ENCODE measurements at places on chromosomes 2 and 18.

DNA sequence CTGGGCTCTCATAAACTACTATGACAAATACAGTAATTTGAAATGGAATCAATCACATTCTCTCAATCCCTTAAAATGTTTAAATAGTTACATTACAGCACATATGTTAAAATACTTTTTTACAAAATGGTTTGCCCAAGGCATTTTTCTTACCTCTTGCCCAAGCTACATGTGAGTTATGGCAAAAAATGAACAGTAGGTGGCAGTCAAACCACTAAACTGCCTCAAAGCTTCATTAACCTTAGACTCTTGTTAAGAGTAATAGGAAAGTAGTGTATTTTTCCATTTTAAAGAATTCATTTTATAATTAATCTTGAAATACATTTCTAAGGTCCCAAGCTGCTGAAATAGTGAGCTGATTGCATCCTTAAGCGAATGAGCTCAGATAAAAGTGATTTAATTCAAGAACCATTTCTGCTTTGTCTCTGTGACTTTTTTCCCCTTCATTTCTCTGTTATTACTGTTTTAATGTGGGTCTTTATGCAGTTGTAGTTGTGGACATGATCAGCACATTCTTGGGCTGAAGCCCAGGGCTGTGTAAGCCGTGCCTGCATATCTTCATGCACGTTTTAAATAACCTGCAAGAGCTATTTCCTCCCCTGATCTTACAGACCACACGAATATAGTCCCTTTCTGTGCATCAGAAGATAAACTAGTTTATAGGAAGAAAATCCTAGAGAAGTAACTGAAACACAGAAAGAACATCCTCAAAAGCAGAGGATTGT, 311.8 kb downstream of the LNPK start:
- DNase-seq: peak; percentile 24

GRCh38 chr2:1173528-1173927, 222.9 kb downstream of the SNTG2 start:
- no peak for DNase-seq

- no peak for DNase-seq
These were observed 4.4 kb downstream of the ACTG2 start for GRCh38 chr2:73897240-73897583.

- no peak for DNase-seq
These were observed 217.2 kb downstream of the NR4A2 start for GRCh38 chr2:156115338-156115737.

GRCh38 chr2:9775999-9776712, 67.1 kb upstream of the TAF1B start:
- no peak for DNase-seq

DNA sequence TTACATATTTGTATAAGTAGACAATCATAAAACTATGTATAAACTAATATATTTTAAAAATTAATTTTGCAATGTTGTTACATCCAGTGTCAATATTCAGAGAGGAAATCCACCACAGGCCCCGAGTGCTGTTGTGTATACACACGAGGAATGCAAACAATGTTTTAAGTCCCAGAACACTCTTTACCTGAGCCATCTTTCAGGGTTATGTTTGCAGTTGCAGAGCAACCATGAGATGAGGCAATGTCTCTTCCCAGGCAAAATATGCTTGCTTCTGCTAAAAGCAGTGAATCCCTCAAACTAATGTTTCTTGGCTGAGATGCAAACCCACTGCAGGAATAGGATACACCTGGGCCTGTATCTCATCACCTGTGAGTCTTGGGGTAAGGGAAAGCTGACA, 91.3 kb downstream of the ASXL2 start:
- no peak for DNase-seq

- no peak for DNase-seq
These were observed 128.8 kb downstream of the ATL2 start for GRCh38 chr2:38248255-38248654.

- no peak for DNase-seq
These were observed 137.4 kb upstream of the SH3BP4 start for GRCh38 chr2:234814374-234814773.

DNA sequence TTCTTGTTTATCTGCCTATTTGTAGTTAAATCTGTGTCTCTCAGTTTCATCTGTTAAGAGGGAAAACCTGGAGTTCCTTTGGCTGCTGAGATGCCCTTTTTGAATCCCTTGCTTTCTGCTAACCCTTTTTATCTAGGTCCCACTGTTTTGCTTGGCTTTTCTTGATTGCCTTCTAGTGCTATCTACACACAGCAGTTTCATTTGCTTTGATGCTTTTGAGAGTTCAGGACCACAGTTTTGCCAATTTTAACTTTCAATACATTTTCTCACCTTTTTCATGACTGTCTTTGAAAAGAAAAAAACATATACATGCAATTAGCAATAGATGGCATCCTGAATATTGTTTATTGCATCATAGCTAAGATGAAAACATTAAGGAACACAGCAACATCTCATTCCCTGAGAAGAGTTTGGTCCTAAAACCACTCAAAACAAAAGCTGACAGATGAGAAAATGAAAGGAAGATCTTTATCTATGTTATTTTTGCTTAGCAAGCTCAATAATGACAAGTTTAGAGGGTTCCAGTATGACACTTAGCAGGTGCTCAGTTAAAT, 241.4 kb upstream of the MEX3C start:
- DNase-seq: no peak

DNA sequence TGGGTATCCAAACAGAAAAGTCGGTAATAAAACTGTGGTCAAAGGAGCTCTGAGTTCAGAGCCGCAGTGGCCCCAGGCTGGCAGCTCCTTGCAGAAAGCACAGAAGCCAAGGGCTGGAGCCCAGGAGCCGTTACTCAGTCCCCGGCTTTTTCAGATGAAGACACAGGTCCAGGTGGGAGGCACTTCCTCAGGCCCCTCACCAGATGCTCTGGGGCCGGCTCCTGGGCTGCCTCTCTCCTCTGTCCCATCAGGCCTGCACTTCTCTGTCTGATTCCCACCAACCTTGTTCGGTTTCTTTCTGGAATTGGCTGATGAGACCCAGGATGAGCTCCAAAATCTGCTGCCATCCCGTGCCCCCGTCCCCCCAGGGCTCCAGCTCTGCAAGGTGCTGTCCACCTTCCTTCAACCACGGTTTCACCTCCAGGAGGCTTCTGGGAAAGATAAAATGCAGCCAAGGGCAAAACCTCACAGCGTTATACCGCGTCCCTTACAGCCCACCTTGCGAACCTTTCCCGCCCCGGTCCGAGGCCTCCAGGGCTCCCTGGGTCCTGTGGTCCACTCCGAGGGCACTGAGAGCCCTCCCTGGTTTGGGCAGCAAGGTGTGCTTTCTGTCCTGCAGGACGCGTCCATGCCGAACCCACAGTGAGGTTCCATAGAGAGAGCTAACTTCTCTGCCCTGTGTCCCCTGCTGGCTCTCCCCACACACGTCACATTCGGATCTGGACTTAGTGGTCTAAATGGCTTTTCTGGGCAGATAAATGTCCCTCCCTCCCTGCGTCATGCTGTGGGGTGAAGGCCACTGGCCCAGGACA, 102.9 kb downstream of the TPO start:
- DNase-seq: no peak

DNA sequence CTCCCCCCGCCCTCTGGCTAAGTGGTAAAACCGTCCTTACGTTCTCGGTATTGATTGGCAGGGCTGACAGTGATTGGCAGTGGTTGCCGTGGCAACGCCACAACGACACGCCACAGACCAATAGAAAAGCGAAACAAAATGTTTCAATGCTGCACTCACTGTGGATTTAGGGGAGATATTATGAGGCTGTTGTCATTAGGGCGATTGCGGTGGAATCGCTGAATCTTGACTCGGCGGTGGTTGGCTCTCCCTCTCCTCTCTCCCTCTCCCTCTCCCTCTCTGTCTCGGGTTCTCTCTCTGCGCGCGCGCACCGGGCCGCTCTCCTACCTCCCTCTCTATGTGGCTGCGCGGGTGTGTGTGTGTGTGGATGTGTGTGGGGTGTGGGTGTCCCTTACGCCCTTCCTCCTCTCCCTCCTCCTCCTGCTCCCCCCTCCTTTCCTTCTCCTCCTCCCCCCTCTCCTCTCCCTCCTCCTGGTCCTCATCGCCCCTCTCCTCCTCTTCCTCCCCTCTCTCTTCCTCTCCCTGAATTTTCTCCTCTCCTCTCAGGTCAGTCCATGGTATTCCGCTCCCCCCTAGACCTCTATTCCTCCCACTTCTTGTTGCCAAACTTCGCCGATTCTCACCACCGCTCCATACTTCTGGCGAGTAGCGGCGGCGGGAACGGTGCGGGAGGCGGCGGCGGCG, at the start of gene SIX3:
SIX3 (plus strand) TSS at position 152 of the 684 bp plus-strand sequence; CDS start at position 555, 403 bp downstream.
- DNase-seq: no peak

DNA sequence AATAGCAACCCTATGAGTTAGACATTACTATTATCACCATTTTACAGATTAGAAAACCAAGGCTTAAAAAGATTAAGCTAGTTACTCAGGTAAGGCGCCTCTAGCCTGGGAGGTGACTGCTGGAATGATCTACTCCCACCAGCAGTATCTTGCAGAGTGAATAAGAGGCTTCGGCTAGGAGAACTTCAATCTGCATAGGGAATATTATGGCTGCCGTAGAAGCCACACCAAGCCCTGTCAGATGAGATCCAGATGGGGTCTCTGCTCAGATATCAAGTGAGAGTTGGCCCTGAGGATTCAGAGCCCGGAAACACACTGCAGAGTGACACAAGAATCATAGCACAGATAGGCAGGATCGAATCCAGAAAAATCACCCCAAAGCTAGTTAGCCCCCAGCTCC, 21.5 kb upstream of the PKDCC start:
- DNase-seq: no peak

DNA sequence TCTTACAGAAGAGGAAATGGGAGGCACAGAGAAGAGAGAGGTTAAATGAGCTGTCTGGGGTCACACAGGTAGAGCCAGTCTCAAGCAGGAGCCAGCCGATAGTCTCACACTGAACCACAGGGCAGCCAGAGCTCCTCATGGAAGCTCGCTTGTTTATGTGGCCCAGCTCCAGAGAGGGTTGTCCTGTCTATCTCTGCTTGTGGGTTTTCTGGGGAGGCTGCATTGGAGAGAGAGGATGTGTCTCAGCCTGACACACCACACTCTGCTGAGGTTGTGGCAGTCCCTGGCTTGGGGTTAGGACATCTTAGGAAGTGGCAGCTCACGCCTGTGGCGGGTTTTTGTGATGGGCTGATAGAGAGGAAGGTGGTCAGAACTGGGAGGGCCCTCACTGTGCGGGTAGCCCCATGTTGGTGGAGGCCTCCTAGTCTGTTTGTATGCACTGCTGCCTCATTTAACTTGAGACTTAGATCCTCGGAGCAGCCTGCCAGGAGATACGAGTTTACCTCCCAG, 52.3 kb downstream of the TCF7L1 start:
- DNase-seq: no peak

- no peak for DNase-seq
These were observed 32.6 kb downstream of the IL1R2 start for GRCh38 chr2:102024410-102024809.

- no peak for DNase-seq
These were observed 47.7 kb upstream of the POMC start for GRCh38 chr2:25215948-25216679.

DNA sequence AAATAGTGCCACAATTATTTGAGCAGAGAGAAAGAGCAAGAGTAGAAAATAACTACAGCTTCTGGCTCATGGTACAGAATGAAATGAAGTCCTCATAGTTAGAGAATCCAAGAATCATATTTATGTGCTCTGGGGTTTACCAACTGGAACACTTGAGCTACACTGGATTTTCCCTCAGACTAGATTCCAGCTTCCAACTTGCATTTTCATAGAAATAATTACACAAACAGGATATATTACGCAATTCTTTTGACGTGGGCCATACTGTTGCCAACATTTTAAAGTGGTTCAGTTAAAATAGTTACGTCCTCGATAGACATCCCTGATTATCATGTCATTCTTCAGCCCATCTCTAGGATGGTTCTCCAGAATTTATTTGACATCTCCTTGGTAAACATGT, 129.2 kb downstream of the ETAA1 start:
- DNase-seq: peak; percentile 58

DNA sequence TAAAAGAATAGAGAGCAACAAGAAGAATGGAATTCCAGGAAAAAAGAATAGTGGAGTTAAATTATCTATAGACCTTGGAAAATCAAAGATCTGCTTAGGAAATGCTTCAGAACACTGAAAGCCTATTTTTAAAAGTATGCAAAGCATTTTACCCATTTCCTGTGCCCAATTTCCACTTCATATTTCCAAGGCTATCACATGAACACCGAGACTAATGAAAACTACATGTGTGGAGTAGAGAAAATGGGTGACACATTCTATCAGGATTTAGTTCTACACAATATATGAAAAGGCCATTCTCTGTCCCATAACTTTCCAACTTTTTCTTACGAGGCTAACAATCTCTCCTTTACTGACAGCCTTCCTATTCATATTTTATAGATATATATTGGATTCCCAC, 279.4 kb downstream of the CCDC178 start:
- DNase-seq: no peak

- DNase-seq: no peak
These were observed 141.1 kb downstream of the ANTXR1 start for GRCh38 chr2:69154106-69154505.

DNA sequence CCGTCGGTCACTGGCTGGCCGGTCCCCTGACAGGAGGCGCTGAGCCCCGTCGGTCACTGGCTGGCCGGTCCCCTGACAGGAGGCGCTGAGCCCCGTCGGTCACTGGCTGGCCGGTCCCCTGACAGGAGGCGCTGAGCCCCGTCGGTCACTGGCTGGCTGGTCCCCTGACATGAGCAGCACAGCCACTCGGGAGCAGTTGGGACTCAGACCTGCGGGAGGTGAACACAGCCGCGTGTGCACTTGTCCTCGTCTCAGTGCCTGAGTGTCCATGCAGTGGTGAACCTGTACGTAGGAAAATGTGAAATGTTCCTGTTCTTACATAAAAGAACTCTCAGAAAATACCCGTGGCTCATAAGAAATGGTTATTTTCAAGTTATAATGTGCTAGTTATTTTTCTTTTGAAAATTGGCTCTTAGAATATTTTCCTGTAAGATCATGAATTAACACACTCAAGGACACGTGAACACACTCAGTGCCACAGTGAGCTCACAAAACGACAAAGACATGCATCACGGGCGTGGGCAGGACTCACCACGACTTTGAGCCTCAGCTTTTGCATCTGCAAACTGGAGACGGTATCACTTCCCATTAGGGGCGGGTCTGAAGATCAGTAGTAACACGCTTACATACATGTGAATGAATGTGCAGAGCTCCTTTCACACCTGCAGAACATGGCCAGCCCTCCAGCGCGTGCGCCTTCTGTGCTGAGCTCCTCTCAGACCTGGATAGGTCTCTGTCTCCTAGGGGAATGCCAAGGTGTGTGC, 21.1 kb upstream of the NFATC1 start:
- DNase-seq: no peak
